ENCODE measurements at places on chromosomes 1 and 21.

- DNase-seq = no peak
Observed at GRCh38 chr1:172211221-172211620, 209.3 kb upstream of the C1orf105 start.

- no peak for DNase-seq
Observed at GRCh38 chr1:47533793-47534328, 96.0 kb downstream of the FOXD2 start.

GRCh38 chr1:167086033-167086432, 4.1 kb downstream of the GPA33 start:
- no peak for DNase-seq

GRCh38 chr1:197224160-197224559, 43.9 kb upstream of the CRB1 start:
- no peak for DNase-seq

DNA sequence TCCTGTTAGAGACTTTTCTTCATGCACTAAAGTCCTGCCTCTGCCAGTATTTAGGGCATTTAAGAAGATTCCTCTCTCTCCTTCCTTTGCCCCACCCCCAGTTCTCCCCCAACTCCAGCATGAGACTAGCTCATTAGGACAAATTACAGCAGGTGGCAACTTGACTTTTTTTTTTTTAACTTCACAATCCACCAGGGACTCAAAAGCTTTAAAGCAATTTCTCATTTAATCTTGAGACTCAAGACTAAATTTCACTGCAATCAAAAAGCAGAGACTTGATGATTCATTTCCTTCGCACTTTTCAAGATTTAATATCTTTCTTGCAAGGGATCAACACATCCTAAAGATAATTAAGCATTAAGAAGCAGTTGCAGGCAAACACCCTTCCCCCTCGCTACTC, 74.9 kb downstream of the WLS start:
- no peak for DNase-seq

DNA sequence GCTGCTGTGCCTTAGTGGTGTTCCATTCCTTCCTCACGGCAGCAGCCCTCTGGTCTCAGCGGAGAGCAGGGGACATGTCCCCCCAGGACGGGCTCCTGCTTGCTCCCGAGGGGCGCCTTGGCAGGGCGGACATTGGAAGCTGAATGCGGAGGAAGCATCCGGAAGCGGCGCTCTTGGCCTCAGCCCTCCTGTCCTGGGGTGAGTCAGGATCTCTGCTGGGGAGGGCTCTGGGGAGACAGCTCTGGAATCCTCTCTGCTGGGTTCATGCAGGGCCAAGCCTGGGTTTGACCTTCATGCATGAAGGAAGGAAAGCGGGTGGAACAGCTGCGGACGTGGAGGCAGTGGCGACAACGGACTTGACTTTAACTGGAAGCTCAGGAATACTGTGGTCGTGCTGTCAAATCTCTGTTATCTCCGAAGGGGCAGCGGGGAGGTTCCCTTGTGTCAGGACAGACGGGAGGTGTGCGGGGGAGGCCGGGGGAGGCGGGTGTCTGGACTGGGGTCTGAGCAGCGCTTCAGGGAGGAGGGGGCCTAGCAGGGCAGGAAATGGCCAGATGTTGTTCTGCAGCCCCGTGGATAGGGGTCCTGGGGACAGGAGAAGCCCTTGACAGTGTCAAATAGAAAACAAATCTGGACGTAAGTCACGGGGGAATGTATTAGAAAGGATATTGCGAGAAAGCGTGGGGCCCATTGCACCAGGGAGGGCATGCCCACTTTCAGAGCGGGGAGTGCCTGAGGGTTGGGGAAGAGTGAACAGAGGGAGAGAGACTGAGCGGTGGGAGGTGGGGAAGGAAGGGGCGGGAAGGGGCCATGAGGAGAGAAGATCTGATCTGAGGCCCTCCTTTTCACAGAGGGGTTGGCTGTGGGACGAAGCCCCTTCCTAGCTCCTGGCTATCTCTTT, 26.6 kb downstream of the CRYAA start:
- DNase-seq = peak; percentile 52

Data from islet precursor cell (in vitro differentiated cells).